ENCODE measurements at places on chromosomes 12 and 14.

- no peak for DNase-seq
Observed at GRCh38 chr12:3293446-3294161, 197.4 kb upstream of the PRMT8 start.

DNA sequence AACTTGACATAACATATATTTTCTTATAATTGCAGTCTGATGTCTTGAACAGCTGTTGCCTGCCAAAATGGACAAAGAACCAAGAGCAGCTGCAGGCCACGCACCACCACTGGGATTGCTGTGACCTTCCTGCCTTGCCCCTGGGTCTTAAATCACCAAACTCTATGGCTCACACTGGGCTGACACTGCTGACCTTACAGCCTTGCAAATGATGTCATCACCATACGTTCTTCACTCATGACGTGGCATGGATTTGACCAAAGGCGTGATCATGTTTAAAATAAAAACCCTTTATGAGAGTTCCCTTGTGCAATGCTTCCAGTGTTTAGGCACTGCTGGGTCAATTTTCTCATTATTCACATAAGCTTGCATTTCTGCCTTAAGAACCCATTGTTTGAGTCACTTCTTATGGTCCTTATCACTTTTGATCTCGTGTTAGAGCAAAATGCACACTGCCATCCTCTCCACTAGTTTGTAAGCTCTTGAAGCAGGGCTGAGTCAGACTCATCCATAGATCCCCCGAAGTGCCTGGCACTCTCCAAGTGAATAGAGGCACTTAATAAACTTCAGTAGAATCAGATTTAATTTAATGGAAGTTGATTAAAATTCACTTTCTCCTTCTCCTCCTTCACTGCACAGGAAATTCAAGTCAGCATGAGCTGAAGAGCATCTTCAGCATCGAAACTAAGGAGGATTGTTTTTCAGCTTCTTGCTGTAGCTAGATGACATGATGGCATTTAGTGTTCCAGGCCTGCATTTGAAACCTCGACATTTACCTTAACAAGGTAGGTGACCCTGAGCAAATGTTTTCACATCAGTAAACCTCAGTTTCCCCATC is 132.4 kb upstream of the PZP start:
- no peak for DNase-seq

GRCh38 chr14:89902881-89903280 is 51.6 kb downstream of the EFCAB11 start:
- DNase-seq = no peak

GRCh38 chr12:112916270-112916669 is 9.5 kb downstream of the OAS1 start:
- DNase-seq = no peak

DNA sequence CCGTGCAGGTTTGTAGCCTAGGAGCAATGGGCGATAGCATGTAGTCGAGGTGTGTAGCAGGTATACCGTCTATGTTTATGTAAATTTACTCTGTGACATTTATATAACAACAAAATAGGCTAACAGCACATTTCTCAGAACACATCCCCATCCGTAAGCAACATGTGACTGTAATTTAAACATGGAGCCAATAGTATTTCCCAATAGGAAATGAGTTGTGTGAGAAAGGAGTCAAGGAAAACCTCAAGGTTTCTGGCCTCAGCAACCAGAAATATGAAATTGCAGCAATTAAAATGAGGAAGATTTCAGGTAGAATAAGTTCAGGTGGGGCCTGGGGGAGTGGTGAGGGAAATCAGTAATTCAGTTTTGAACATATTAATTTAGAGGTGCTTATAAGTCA is 136.0 kb downstream of the MSRB3 start:
- no peak for DNase-seq

DNA sequence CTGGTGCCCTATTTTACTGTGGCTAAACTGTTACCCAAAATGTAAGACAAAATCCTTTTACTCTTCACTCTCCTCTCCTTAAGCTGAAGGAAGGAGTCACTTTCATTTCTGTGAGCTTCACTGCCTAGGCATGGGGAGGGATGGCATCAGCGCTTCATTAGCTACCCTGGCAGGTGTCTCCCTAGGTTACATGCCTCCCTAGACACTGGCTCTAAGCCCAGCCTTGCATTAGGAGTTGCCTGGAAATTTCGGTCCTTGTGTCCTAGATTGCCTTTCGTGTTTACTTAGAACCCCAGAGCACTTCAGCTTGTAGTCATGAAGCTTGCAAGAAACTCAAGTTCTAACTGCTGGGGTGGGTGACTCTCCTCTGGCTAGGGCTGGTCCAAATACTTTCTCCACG is 520.5 kb upstream of the STXBP6 start:
- no peak for DNase-seq

- DNase-seq = no peak
Observed at GRCh38 chr12:40971911-40972310, 216.2 kb upstream of the PDZRN4 start.

Measured in stimulated activated CD8-positive, alpha-beta memory T cell treated with anti-CD3 and anti-CD28 coated beads, Interleukin-7, amount 100 ng/mL, for 24 hours (primary cell).